Mammary microvascular endothelial cell (primary cell): ENCODE measurements at places on chromosomes 16 and 17. TPM values are rescaled to one million over a fixed set of nuclear protein-coding genes. Genes with fewer than 3 reads are reported as not detected.

The FN3K gene
- total RNA-seq: 2.1 and 2.5 TPM in 2 replicates

The TBC1D3G gene
- 0.89 and 1.5 TPM in 2 replicates for total RNA-seq

The PHOSPHO1 gene
- total RNA-seq: 0.54 TPM in 1 of 2 replicates, not detected in the other

The VASN gene
- 0.13 and 0.54 TPM in 2 replicates for total RNA-seq

The SLC25A39 gene
- total RNA-seq: 100 and 102 TPM in 2 replicates

The KRTAP17-1 gene
- not detected in 2 replicates for total RNA-seq

The TSPOAP1 gene
- not detected in 2 replicates for total RNA-seq

The EPX gene
- total RNA-seq: not detected in 2 replicates

The CCL4L2 gene
- not detected in 2 replicates for total RNA-seq

The ADAD2 gene
- not detected in 2 replicates for total RNA-seq

The CLEC3A gene
- total RNA-seq: not detected in 2 replicates

The GP2 gene
- not detected in 2 replicates for total RNA-seq

The LMF1 gene
- 7.3 and 10.0 TPM in 2 replicates for total RNA-seq

The CCL8 gene
- not detected in 2 replicates for total RNA-seq

The KRT33B gene
- not detected in 2 replicates for total RNA-seq

The MYH1 gene
- total RNA-seq: not detected in 2 replicates

The CD68 gene
- total RNA-seq: 28.8 TPM in 2 replicates

The SOST gene
- total RNA-seq: not detected in 2 replicates

The STH gene
- total RNA-seq: not detected in 2 replicates

The TBC1D3I gene
- total RNA-seq: not detected in 2 replicates
